Stimulated activated CD4-positive, alpha-beta T cell treated with anti-CD3 and anti-CD28 coated beads, Interleukin-4, amount 100 ng/mL, for 24 hours (primary cell): ENCODE measurements at places on chromosomes 5 and 9.

DNA sequence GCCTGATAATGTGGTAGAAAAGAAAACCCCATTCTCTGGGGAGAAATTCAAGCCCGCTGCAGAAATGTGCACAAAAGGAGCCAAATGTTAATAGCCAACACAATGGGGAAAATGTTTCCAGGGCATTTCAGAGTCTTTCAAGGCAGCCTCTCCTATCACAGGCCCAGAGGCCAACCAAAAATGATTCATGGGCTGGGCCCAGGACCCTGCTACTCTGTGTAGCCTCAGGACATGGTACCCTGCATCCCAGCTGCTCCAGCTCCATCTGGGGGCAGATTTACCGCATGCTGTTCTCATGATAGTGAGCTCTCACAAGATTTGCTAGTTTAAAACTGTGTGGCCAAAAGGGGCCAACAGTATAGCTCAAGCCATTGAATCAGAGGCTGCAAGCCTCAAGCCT, 41.1 kb downstream of the RAPGEF6 start:
- no peak for DNase-seq

DNA sequence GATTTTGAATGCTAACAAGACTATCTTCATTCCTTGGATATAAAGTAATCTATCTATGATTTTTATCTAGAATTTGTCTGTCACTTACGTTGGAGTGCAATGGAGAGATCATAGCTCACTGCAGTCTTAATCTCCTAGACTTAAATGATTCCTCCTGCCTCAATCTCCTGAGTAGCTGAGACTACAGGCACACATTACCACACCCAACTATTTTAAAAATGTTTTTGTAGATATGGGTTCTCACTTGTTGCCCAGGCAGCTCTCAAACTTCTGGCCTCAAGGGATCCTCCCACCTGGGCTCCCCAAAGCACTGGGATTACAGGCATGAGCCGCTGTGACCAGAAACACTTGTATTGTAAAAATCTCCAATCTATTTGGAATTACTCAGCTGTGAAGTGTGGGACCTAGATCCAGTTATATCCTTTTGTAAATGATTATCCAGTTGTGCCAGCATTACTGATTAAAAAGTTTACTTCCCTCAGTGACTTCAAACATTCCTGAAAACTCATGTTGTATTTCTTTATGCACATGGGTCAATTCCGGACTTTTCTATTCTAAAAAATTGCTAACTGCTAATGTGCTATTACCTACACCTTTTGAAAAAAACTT, 1793.8 kb upstream of the WWC1 start:
- DNase-seq = no peak

- DNase-seq = no peak
These were observed 140.2 kb downstream of the EMB start for GRCh38 chr5:50300878-50301277.

DNA sequence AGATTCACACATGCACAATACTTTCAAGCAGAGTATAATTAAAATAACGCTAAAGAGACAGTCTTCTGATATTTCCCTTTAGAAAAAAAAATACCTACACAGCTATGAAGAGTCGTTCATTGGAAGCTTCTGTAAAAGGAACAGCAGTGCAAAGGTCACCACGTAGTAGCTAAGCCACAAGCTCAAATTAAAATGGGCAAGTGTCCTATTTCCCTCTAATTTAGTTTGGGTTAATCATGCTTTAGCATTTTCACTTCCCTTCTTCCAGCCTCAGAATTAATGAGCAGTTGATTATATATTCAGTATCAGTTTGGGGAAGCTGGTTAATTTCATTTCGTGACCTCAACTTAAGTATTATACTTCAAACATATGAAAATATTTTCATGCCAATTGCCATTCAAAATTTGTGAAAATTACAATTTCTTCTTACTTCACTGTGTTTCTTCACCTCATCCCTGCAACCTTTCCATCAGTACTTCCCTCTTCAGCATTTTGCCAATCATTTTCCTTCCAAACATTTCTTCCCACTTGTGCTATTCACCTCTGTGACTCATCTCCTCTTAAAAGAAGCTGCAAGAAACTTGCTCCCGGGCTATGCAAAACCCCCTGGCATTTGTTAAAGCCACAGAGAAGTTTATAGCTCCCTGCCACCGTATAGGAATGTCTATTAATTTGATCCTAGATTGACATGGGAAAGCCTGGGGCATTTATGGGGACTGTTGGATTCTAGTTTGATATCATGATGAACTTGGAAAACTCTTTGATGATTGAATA, 83.0 kb downstream of the DMRTA1 start:
- no peak for DNase-seq

GRCh38 chr9:88812938-88813637, 178.2 kb upstream of the S1PR3 start:
- no peak for DNase-seq

DNA sequence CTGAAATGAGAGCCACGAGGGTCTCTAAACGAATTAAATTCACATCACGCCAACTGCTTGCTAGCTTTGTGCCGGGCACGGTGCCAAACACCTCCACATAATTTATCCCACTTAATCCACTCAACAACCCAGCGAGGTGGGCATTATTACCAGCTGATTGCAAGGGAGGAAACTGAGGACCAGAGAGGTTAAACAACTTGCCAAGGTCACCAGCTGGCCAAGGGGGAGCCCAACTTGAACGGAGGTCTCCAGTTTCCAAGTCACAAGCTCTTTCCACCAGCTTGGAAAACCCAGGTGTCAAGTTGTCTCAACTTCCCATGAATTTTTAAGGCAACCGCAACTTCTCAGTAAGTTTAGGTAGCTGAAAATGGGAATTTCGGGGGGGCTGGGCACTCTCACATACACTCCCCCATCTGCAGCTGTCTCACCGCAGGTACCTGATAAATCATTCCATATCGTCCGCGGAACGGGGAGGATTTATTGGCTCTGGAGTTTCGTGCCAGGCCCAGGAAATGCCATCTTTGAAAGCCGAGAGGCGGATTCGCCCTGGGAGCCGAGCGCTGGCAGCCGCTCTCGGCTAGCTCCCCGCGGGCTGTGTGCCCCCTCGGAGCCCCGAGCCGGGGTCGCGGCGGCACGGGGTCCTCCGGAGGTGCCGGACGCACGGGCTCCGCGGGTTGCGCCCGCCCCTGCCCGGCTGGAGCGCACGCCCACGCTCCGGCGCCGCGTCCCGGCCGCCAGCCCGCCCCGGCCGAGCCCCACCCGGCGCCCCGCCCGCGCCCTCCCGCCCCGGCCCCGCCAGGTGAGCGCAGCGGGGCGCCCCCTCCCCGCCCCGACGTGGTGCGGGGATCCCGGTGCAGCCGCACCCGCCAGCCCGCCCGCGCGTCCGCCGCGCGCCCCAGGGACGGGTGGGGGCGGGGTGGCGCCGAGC, 617 bp downstream of the PTPN3 start:
- DNase-seq = no peak

DNA sequence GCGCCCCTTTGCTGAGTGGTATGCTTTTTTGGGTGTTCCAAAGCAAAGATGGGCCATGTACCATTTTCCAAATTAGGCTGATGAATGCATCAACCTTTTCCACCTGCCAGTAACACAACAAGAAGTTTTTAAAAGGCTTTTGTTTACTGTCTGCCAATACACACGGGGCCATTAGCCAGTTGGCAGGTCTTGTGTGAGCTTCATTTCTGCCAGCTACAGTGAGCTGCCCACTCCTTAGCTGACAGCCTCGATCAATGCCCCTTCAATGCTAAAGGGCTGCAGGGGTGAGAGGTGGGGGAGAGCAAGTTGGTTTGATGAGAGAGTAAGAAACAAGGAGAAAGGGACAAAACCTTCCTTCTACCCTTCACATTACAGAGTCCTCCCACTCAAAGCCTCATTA, 128.7 kb downstream of the C5orf15 start:
- no peak for DNase-seq

GRCh38 chr5:54470128-54470527, 14.6 kb downstream of the HSPB3 start:
- no peak for DNase-seq

GRCh38 chr9:37229882-37230482, 109.6 kb downstream of the ZCCHC7 start:
- DNase-seq = no peak

- DNase-seq = no peak
These were observed 115.1 kb upstream of the MTAP start for GRCh38 chr9:21687351-21687750.

DNA sequence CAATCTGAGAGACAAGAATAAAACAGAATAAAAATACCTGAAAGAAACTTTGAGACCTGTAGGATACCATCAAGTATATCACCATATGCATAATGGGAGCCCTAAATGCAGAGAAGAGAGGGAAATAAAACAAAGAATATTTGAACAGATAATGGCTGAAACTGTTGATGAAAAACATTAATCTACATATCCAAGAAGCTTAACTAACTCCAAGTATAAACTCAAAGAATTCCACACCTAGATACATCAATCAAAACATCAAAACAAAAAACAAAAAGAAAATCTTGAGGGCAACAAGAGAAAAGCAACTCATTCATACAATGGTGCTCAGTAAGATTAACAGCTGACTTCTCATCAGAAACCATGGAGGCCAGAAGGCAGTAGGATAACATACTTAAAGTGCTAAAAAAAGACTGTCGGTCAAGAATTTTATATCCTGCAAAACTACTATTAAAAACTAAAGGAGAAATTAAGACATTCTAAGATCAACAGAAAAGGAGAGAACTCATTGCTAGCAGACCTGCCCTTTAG, 101.6 kb downstream of the FOXD1 start:
- no peak for DNase-seq

DNA sequence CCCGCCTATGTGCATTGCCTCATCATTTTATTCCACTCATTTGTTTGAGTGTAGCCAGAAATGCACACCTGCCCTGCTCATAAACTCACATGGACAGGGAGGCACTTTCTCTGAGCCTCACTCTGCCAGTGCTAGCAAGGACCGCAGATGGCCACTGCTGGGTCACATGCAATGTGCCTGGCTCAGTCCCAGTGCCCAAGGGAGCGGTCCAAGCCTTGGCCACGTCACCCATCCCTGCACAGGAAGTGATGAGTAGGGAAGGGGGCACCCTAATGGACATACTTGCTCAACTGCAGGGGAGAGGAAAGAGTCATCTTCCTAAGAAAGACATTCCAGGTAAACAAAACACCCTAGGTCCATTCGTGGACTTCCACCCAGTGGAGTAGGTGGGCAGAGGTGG, 630.9 kb downstream of the IRX1 start:
- DNase-seq = no peak

DNA sequence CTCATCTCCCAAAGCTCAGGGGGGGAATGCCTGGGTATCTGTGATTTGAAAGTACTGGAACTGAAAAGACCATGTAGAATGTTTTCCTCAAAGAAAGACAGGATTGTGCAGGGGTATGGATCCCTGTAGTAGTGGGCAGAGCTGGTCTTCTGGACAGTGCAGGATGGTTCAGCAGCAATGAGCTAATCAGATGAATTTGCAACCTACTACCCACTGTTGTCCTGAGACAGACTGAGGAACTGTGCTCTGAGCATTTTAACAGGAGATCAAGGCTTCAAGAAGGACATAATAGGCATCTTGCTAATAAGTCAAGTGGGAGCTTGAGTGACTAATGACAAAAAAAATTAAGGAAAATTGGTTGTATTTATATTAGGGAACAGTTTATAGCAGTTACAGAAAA, 61.7 kb downstream of the FYB1 start:
- no peak for DNase-seq

GRCh38 chr5:463301-463700, 20.3 kb downstream of the EXOC3 start:
- DNase-seq = no peak

DNA sequence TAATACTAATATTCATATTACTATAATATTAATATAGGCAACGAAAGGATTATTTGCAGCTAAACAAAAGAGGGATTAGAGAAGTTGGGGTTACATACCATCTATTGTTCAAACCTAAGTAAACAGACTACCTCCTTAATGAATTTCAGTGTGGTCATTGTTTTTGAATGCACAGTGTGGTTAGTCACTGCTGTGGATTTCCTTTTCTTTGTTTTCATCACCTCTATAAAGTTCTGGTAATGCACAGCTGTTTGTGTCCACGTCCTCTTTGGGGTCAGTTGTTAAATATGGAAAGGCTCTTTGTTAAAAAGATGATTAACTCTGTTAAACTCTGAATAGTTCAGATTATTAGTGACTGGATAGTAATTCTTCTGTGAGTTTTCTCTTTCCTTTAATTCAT, 233.6 kb downstream of the MAST4 start:
- no peak for DNase-seq

- no peak for DNase-seq
These were observed 37.1 kb downstream of the FBXW11 start for GRCh38 chr5:171969288-171969880.

- no peak for DNase-seq
These were observed 106.6 kb downstream of the RGS3 start for GRCh38 chr9:113570106-113570505.

DNA sequence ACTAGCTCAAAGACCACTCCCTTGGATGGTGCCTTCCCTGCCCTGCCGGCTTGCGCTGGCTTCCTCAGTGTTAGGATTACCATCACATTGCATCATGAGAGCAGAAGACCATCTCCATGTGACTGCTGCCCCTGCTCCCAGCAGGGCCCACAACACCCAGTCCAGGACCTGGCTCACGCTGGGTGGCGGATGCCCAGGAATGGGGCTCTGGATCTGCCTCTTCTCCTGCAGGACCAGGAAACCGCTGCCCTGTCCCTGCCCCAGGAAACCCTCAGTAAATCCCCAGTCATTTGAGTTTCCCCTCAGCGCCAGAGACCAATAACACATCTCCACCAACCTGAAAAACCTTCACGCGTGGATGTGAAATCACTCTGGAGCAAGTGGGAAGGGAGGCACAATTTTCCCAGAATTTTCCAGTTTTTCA, 3.3 kb upstream of the RNF44 start:
- no peak for DNase-seq

- DNase-seq = peak; percentile 25
These were observed 797 bp downstream of the FAM78A start for GRCh38 chr9:131275332-131276093.

DNA sequence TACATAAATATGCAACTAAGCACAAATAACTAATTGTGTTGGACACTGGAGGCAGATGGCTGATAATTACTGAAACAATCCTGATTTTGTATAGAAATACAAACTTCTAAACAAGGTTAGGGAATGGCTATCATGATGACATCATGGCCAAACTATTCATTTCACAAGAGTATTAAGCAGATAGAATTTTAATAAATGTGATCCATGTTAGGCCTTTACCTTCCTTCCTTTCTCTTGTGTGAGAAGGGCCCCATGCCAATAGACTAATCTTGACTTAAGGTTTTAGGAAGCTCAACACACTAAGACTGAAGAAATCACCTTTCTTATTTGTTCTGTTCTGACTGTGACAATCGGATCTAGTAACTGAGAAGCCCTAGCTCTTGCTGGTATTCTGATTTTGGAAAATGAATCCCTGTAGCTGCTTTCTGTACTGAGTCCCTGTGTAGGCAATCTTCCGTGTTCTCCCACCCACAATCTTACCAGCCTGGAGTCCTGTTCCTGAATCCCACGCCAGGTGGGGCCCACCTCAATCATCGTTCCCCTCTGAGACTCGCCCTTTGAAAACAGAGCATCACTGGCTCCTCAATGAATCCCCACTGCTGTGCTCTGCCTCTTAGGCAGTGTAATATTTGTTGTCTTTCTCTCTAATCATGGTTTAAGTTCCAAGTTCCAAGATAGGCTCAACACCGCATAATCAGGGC, 168.7 kb upstream of the GNA14 start:
- no peak for DNase-seq
